Stimulated activated CD4-positive, alpha-beta T cell treated with anti-CD3 and anti-CD28 coated beads, TNF-alpha, amount 100 ng/mL, for 24 hours (primary cell): ENCODE measurements at places on chromosomes 6 and 20.

DNA sequence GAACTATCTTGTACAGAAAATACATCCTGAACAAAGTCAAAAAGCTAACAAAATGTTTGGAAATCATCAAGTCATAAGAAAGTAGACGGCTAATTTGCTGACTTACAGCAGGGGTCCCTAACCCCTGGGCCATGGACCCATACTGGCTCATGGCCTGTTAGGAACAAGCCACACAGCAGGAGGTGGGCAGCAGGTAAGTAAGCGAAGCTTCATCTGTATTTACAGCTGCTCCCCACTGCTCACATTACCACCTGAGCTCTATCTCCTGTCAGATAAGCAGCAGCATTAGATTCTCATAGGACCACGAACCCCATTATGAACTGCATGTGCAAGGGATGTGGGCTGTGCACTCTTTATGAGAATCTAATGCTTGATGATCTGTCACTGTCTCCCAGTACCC, 115.5 kb downstream of the CDK19 start:
- no peak for DNase-seq

DNA sequence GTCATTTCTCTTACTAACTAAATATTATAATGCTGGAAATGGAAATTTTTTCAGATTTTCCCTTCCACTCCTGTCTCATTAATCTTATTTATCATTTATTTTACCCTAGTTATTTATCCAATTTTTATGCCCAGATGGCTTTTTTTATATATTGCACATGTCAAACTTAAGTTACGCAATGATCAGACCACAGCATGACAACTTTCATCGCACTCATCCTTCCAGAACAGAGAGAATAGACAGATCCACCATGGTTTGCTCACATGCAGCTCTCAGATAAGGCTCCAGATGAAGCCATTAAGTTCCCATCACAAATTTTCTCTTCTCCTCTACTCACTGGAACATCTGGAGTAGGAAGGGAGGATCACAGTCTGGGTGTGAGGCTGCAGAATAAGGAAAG, 48.7 kb downstream of the MAP7 start:
- DNase-seq, result no peak

GRCh38 chr20:43345676-43346075, 112.0 kb upstream of the SRSF6 start:
- no peak for DNase-seq

DNA sequence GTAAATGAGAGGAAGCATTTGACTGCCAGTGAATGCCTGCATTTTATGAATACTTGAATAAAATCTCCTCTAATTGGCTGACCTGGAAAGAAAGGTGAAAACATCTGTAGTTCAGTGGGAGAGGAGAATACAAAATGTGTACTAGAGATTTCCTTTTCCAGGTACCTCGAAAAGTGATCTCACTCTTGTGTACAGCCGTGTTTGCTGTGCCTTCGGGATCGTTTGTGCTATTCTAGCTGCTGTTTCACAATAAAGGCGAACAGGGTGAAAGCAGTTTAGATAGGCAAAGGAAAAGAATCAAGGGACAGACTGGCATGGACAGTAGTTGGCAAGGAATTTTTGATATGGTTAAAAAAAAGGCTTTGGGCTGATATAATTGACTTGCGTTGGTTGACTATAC, 112.3 kb downstream of the ARID1B start:
- no peak for DNase-seq

GRCh38 chr6:43074847-43075669, 1.1 kb upstream of the PTK7 start:
- no peak for DNase-seq

GRCh38 chr6:52010806-52011205, 76.6 kb downstream of the PKHD1 start:
- no peak for DNase-seq

- DNase-seq, result no peak
These were observed 154.0 kb downstream of the MBOAT1 start for GRCh38 chr6:20058121-20058905.

GRCh38 chr6:149457316-149457884, 27.4 kb downstream of the ZC3H12D start:
- no peak for DNase-seq

- DNase-seq, result no peak
These were observed 242.5 kb downstream of the ADGRG6 start for GRCh38 chr6:142544199-142544838.

DNA sequence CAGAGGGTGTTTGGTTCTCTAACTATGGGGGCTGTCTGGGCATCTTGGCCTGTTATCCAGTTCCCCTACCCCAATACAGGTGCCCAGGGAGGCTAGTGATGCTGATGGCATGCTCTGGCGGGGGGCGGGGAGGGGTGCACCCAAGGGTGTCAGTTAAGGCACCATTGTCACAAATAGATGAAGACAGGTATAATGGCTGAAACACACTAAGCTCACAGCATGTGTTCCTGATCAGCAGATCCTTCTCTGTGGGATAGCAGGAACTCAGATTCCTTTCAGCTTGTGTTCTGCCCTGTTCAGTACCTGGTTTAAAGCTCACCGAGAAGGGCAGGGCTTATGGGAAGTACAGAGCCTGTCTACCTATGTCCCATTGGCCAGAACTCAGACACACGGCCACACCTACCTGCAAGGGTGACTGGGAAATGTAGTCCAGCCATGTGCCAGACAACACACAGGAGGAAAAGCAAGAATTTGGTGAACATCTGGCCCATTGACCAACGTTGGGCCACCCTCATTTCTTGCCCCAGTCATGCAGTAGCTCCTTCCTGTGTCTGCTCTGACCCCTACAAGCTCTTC, 3.4 kb upstream of the RSPO4 start:
- peak; percentile 13 for DNase-seq

DNA sequence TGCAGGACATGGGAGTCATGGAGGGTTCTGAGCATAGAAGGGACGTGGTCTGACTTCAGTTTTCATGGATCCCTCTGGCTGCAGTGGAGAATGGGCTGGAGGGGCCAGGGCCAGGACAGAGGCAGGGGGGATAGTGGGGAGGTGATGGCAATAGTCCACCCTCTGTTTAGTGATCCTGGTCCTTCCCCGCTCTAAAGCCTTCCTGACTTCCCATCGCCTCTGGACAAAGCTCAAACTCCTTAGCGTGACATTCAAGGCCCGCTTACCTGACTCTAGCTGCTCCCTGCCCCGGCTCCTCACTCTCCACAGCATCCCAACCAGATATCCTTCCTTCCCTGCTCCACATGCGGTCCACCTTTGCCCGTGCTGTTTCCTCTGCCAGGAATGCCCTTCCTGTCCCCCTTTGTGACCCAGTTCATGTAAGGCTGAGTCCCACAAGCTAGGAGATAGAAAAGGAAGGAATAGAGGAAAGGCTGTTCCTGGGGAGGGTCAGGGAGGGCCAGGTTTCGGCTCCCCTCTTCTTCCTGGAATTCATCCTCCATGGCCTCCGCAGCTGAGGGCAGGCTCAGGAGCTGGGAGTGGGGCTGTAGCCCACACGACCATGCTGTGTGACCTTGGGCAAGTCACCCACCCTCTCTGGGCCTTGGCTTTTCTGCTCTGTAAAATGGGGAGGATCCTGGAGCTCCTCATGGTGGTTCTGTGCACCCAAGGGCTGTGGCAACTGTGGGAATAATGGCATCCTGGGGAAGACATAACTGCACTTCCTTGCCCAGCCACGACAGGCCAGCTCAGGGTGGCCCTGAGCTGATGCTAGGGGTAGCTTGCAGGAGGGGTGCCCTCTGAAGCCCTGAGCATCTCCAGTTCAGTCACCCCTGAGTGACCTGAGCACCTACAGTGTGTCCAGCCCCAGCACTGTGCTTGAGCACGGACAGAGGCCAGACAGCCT, 116.1 kb downstream of the CEBPB start:
- DNase-seq, result no peak

DNA sequence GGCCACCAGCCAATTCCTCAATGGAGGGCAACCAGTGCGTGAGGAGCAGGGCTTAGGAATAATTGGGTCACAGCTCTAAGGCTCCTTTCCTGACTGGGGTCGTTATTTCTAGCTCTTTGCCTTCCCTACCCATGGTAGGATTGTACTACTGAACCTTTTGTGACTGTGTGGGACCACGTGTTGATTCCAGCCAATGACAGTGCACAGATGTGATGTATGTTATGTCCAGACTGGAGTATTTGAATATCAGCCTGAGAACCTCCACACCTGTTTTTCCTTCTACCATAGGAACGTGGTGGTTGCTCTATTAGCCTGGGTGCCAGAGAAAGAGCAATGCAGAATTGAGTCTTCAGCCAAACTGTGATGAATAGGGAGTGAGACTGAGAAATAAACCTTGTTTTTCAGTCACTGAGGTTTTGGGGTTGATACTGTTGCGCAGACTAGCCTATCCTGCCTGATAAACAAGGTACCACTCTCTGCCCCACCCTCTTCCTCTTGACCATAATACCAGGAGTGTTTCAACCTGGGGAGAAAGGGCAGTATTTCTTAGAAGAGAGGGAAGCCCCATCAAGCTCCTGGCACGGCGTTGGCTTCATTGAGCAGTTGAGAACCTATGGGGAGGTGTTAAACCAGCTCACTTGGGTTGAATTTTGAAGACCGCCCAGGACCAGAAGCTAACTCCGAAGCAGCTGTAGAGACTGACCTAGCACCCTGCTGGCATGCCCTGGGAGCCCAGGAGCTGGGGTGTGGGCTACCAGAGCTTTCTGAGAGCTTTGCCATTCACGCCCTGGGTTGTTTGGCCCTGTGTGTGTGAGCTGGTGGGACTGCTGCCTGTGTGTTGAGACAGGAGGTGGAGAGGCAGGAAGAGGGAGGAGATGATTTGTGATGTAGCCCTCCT, 105.5 kb upstream of the BACH2 start:
- DNase-seq, result no peak

DNA sequence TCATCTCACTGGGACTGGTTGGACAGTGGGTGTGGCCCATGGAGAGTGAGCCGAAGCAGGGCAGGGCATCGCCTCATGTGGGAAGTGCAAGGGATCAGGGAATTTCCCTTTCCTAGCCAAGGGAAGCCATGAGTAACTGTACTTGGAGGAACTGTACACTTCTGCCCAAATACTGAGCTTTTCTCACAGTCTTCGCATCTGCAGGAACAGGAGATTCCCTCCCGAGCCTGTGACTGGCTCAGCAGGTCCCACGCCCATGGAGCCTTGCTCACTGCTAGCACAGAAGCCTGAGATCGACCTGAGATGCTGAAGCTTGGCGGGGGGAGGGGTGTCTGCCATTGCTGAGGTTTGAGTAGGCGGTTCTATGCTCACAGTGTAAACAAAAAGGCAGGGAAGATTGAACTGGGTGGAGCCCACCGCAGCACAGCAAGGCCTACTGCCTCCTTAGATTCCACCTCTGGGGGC, 10.4 kb upstream of the CALHM5 start:
- no peak for DNase-seq

DNA sequence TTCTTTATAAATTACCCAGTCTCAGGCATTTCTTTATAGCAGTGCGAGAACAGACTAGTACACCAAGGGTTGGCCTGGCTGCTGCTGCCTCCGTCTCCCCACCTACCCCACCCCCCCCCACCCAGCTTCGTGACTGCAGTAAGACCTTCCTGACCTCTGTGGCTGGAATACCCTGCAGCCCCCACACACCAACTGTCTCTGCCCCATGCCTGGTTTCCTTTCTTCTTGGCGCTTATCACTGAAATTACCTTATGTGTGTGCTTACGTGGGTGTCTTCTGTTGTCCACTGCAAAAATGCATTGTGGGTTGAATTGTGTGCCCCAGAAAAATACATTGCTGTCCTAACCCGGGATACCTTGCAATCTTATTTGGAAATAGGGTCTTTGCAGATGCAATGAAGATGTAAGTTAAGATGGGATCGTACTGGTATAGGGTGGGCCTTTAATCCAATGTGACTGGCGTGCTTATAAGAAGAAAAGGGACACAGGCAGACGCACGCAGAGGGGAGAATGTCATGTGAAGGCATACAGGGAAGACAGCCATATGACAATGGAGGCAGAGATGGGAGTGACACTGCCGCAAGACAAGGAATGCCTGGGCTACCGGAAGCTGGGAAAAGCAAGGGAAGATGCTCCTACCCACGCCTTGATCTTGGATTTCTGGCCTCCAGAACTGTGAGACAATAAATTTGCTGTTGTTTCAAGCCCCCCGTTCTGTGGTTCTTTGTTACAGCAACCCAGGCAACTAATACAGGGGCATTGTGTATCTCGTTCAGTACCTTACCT, 15.4 kb downstream of the SYNJ2 start:
- DNase-seq, result no peak
